ENCODE measurements at places on chromosomes 13 and 19. TPM values are rescaled to one million over a fixed set of nuclear protein-coding genes. Genes with fewer than 3 reads are reported as not detected.

GRCh38 chr19:4676955-4677731 is 7.0 kb upstream of the MYDGF start:
- peak; percentile 65 for DNase-seq

- DNase-seq: peak; percentile 59
These were observed 589.8 kb downstream of the LMO7 start for GRCh38 chr13:76225815-76226489.

GRCh38 chr19:2523630-2524311 is 47.8 kb downstream of the GADD45B start:
- no peak for DNase-seq

GRCh38 chr13:97142452-97142851 is 79.7 kb upstream of the MBNL2 start:
- peak; percentile 47 for DNase-seq

DNA sequence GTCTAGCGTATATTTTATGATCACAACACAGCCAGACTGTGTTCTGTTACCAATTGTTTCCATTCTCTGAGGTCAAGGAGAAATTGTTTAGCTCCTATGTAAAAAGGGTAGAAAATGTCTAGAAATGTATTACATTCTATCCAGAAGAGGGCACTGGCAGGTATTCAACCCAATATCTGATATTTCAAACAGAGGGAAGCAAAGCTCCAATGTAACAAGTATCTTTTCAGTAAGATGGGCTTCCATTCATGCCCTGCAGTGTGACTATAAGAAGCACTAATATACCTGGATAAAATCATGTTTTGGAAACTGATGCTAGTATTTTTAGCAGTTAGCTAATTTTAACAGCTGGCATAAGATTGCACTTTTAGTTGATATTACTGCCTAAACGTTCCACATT is 312.7 kb downstream of the FGF14 start:
- DNase-seq: no peak

- no peak for DNase-seq
These were observed 152.8 kb downstream of the SOX1 start for GRCh38 chr13:112219740-112220139.

DNA sequence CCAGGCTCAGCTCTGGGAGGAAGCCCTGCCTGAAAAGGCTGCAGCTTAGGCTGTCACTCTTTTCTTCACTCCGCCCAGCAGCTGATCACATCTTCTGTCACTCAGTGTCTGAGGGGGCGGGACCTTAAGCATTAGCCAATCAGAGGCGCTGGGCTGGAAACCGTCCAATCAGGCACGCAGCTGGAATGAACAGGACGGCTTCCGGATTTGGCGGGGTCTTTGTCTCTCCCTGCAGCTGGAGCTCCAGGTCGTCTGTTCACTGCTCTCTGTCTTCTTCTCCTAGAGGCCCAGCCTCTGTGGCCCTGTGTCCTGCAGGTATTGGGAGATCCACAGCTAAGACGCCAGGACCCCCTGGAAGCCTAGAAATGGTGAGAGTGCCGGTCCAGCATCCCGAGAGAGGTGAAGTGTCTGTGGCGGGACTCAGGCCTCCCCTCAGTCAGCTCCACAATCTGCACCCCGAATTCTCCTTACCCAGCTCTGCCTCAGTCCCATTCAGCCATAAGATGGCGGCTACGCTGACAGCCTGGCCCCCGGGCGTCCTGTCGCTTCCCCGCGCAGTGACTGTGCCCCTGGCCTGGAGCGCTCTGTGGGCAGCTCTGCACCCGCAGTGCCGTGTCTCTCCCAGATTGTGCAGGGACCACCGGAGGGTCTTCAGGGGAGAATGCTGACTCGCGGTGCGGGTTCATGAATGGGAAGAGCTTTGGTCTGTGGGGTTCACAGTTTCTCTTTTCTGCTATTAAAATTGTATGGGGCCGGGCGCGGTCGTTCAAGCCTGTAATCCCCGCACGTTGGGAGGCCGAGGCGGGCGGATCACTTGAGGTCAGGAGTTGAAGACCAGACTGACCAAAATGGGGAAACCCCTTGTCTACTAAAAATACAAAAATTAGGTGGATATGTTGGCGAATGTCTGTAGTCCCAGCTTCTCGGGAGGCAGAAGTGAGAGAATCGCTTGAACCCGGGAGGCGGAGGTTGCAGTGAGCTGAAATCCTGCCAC is at the start of gene ZNF66:
ZNF66 (plus strand) TSS at position 222 of the 994 bp plus-strand sequence; CDS start at position 366, 144 bp downstream.
- DNase-seq: peak; percentile 96

DNA sequence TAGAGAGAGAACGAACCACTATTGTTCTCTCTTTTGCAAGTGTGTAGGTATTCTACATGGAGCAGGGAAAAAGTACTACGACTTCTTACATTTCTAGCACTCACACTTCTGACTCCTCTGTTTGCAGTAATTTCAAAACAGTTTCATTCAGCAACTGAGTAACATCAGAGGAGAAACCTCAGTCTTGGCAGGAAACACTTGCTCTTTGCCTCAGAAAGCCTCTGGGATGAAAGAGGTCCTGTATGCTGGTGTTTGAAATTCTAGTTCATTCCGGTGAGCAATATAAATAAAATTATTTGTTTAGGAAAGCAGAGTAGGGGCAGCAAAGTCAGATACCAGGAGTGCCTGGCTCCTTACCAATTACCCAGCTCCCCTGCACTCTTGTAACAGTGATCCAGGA is 595.5 kb downstream of the TBC1D4 start:
- no peak for DNase-seq

DNA sequence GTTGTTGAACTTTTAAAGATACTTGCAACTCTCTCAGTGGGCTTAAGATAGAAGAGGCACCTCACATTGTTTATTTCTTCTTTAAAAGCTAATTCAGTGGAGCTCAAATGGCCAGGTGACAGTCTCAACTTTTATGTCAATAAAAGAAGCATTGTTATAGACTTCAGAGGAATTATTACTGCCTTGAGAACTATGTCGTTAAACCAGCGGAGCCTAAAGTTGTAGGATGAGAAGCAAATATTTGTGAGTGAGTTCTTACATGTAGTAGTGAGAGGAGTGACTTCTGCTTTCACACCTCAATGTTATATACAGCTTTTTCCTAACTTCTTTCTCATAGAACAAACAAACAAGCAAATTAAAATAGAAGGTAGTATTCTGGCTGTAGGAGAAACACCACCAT is 31.2 kb upstream of the DGKH start:
- DNase-seq: no peak

- DNase-seq: no peak
These were observed 6.7 kb downstream of the CLEC11A start for GRCh38 chr19:50729894-50730293.

GRCh38 chr13:72716776-72717175 is 10.7 kb downstream of the MZT1 start:
- DNase-seq: no peak

- no peak for DNase-seq
These were observed 1.6 kb upstream of the ZNF233 start for GRCh38 chr19:44258136-44258535.

DNA sequence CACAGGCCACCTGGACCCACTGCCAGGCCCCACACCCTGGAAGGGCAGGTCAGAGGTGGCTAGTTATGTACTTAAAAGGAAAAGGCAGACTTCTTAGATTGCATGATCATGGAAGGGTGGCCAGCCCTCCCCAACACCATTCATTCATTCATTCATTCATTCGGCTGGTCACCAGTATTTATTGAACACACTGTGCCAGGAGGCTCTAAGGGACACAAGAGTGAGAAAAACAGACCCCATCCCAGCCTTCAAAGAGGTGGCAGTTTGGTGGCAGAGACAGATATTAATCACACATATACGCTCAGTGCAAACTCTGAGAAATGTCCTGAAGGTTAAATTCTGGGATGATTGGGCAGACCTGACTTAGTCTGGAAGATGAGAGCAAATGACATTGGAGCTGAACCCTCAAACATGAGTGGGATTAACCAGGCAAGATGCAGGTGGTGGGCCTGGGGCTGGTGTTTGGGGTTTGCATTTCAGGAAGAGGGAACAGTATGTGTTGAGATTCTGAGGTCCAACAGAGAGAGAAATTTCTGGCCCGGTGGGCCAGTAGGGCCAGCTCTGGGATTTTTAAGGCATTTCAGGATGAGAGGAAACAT is 147.5 kb downstream of the ZNF536 start:
- DNase-seq: no peak

DNA sequence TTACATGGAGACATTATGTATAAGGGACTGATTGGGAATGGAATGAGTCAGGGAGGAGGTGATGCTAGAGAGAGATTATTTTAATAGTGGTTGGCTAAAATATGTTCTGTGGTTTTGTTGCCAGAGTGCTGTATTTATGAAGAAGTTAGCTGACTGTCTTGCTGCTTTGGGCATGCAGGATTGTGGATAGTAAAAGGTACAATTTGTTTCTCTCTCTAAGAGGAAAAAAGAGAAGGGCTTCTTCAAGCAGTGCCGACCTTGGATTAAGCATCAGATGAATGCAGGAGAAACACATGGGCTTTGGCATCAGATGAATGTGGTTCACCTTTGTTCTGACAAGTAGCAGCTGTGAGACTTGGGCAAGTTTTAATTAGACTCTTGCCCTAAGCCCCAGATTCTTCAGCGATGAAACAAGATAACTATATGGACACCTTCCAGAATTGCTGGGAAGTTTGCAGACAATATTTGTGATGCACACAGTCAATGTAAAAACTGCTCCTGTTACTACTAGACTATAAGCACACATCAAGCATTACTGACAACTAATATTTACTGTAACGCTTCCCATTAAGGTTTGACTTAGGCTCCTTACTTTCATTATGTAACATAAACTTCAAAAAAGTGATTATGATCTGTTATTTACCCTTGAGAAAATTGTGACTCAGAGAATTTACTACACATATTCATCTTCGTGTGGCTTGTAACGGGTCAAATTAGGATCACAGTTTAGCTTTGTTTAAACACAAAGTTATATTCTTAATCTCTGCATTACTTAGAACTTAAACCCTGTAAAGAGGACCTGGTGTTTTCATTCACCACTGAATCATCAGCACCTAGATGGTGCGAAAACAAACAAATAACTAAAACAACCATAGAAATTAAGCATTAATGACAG is 824.0 kb downstream of the PCDH9 start:
- no peak for DNase-seq

DNA sequence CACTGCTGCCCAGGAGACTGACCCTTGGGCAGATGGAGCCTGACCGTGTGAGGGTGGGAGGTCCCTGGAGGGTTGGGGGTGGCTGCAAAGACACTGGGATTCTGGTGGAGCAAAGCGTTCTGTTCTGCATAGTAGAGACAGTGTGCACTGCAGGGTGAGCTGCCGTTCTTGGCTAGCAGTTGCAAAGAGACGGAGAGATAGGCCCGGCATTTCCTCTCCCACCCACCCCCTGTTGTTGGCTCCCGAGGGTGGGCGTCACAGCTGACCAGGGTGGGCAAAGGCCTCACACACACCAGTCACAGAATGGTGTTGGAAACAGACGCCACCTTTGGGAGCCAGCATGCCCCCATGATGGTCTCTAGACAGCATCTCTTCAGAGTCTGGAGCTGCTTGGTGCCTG is 11.4 kb downstream of the TMEM255B start:
- DNase-seq: no peak

GRCh38 chr13:75761369-75761768 is 125.2 kb downstream of the LMO7 start:
- no peak for DNase-seq

DNA sequence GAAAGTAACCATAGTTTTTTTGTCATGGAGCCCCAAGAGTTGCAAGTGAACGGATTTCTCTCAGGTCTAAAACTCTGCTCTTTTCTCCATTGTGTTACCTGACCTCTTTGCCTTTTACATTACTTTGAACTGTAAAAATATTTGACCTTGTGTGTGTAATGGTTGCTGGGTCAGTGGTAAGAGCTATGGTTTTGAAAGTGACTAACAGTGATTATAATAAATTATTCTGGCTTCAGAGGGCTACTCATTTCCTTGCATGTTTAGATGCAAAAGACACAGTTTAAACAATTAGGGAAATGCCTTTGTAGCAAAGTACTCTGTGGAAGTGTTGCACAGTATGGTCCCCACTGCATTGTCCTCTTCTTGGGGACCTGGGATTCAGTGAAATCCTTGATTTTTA is 29.3 kb upstream of the PSG8 start:
- no peak for DNase-seq

DNA sequence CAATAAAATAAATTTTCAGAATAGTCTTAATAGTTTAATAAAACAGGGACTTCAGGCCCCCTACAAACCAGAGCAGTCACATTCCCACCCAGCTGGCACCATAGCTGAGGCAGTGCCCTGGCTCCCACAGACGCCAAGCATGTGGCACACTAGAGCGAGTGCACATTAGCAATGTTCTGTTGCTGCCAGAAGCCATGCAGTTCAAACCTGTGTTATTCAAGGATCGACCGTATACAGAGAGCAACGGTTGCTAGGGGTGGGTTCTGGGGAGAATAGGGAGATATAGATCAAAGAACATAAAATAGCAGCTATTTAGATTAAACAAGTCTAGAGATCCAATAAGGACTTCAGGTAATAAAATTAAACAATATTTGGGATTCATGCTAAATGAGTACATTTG is 419.3 kb upstream of the KLHL1 start:
- DNase-seq: no peak

The MEX3D gene
- 8.0 TPM for total RNA-seq

The CGB3 gene
- not detected for total RNA-seq

The PAN3 gene
- 9.7 TPM for total RNA-seq

The C3 gene
- total RNA-seq: 398 TPM

The KLK12 gene
- not detected for total RNA-seq

The ZNF564 gene
- total RNA-seq: 9.6 TPM

The GSX1 gene
- total RNA-seq: not detected

The ZNF320 gene
- total RNA-seq: 9.3 TPM

The NOVA2 gene
- 5.9 TPM for total RNA-seq

The PPM1N gene
- total RNA-seq: 0.57 TPM

The ZNF573 gene
- 10.7 TPM for total RNA-seq

All from left ventricle myocardium superior (tissue), 1 donor.